ENCODE measurements at places on chromosomes 6 and 20. TPM values are rescaled to one million over a fixed set of nuclear protein-coding genes. Genes with fewer than 3 reads are reported as not detected.
A peak's percentile ranks its signal among the peaks of the same experiment; 100 is the strongest.

DNA sequence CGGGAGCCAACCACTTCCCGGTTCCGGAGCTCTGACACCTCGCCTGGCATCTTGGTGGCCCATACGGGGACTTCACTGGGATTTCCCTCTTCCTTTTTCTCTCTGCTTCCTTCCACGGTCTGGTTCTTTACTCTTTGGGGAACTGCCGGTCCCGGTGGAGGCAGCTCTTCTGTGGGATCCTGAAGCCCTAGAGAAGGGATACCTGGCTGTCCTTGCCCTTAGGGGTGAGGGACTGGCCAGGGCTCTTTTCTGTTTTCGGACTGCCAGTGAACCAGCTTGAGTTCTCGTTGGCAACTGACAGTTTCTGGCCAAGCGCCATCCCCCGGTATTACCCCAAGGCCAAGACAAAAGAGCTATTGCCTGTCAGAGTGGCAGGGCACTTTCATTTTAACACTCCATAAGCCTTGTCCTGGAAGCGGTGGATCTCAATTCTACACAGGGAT lies 880 bp upstream of the CPXM1 start:
- no peak for DNase-seq

Gene CCN6
- total RNA-seq: not detected

Gene VARS1
- total RNA-seq: 80.3 TPM

Gene SRSF12
- total RNA-seq: 0.51 TPM

- DNase-seq: peak; percentile 63
Observed at GRCh38 chr6:151475653-151476523, 17.9 kb upstream of the CCDC170 start.

GRCh38 chr6:40626886-40627285 lies 39.7 kb upstream of the LRFN2 start:
- peak; percentile 26 for DNase-seq

DNA sequence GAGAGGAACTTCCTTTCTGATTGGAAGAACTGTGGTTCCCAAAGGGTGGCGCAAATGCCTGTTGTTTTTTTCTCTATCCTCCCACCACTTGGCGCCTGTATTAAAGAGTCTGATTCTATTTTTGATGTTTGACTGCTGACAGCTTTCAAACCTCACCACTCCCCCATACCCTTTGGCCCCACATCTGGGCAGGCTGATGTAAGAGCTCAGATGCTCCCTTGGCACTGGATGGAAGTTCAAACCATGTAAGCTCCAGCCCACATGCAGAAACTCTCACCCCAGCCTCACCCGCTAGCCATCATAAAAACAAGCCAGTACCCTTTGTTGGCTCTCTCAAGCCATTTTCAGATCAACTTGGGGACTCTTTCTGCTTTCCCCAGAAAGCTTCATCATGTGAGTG lies 20.0 kb upstream of the TMEM14A start:
- DNase-seq: no peak

DNA sequence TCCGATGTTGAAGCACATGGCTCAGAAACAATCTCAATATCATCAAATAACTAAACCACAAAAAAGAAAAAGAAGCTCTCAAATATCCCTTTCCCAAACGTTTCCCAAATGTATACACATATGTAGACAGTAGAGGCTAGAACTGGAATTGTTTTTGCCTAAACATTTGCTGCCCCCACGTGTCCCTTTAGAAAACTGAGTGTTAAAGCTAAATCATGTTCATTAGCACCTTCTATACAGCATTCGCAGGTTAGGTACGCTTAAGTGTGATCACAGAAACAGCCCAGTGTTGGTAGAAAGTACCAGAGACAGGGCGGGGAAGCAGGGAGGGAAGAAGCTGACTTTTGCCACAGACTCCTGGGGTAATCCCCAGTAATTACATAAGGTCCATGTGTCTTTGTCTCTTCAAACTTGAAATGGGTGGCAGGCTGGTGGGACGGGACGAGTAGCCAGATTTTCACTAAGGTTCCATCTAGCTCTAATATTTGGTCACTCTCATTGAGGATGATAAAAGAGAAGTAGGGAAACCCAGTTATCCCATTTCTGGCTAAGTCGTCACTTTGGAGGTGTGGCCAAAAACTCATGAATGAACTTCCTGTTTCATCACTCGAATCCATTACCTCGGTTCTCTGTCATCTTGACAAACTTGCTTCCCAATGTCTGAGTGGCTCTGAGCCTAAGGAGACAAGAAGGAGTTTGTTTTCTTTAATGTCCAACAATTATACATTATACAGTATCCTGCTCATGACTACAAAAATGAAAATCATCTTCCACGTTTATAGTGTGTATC lies 15.0 kb upstream of the TFAP2A start:
- peak; percentile 73 for DNase-seq

Gene ZFP57
- not detected for total RNA-seq

- DNase-seq: no peak
Observed at GRCh38 chr20:44208770-44209169, 1.8 kb downstream of the OSER1 start.

GRCh38 chr6:68229566-68229965 lies 405.5 kb upstream of the ADGRB3 start:
- DNase-seq: no peak

DNA sequence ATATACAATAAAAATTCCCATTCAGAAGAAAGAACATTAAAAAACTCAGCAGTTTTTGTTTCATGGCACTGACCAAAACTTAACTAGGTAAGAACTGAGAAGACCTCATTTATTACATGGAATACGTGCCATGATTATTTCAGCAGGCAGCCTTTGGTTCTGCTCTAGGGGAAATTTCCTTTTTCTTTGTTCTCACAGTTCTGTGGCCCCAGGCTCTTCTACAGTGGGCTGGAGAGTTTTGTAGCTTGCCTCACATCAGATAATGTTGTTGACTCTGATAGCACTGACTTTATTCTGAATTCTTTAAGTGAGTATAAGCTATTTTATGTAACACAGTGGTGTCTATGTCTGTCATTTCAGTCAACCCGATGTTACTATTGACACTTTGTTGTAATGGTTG lies 844.3 kb downstream of the TBC1D32 start:
- no peak for DNase-seq

Gene RIPPLY2
- 5.4 TPM for total RNA-seq

Gene PACRG
- total RNA-seq: not detected

- peak; percentile 81 for DNase-seq
Observed at GRCh38 chr6:140537834-140538705, 1163.6 kb upstream of the CITED2 start.

- DNase-seq: no peak
Observed at GRCh38 chr6:120938876-120939472, 395.3 kb downstream of the TBC1D32 start.

DNA sequence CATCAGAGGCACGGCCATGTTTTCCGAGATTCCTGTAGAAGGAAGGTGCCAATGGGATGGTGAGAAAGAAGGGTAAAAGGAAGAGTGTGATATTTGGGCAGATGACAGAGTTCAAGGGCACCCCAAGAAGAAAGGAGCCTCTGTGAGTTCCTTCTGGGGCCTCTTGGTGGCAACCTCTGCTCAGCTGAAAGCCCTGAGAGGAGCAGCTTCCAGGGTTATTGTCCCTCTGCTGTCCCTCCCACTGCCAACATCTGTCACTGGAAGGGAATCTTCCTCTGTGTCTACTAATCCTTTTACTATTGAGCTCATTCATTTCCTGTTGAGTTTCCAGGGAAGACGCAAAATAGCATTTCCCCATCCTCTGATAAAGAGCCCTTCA lies 40.0 kb upstream of the KCNK16 start:
- peak; percentile 50 for DNase-seq

Gene HLA-DOA
- 1.9 TPM for total RNA-seq

DNA sequence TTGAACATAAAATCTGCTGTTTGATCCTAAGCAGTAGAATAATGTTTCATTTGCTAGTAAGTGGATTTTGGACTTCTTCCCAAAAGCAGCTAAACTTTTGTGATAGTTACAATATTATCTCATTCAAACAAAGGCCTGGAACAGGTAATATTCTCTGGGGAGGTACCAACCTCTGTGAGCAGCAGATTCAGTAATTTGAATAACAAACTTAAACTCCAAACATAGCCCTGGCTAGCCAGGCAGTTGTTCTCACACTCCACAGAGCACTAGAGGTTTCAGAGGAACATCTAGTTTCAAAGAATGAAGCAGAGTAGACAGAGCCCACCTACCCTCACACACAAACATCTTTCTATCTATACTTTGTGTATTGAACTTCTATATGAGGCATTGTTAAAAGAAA lies 40.9 kb downstream of the LGSN start:
- no peak for DNase-seq
